ENCODE measurements at places on chromosomes 4 and X. TPM values are rescaled to one million over a fixed set of nuclear protein-coding genes. Genes with fewer than 3 reads are reported as not detected.

DNA sequence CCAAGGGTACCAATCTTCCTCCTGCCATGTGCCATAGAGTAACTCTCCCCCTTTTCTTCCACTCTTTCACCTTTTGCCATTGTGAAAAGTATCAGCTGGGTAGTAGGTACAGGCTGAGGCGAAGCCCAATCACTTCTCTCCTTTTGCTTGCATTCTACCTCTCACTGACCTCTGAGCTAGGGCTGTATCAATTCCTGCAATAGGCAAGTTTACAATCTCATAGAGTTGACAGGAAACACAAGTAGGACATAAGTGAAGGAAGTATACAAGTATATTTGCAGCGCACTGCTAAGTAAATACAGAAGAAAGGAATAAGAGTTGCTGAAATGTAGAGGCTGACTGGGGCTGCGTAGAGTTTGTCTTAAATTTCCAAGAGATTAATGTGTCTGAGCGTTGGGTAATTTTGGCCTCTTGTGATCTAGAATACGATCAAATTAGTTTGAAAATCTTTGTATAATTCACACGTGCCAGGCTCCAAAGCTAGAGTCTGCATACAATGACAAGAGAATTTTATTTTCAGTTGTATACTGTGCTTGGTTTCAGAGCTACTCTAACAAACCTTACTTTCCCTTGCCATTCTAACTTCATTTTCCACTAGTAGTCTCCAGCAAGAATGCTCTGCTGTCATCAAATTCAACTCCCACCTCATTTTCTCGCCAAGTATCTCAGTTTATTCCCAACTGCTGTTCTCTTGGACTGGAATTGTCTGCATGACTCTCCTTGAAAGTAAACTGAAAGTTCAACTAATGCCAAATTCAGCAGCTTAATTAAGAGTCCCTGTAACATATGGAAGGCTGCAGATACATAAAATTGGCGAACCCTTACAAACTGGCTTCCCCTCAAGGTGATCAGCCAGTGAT, 90.3 kb downstream of the ATP11C start:
- DNase-seq: no peak
- no peaks in the 10 kb centered on the region for H3K27me3 ChIP-seq
- no peak overlapping the region for H3K4me3 ChIP-seq
- no peaks in the 10 kb centered on the region for H3K4me1 ChIP-seq
- H3K36me3 ChIP-seq: no peaks in the 10 kb centered on the region

GRCh38 chr4:118765399-118765798, 70.5 kb downstream of the SEC24D start:
- no peak overlapping the region for H3K4me3 ChIP-seq
- H3K4me1 ChIP-seq: peaks cover 9% of the 10 kb centered on the region
- H3K36me3 ChIP-seq: no peaks in the 10 kb centered on the region
- H3K27me3 ChIP-seq: no peaks in the 10 kb centered on the region

DNA sequence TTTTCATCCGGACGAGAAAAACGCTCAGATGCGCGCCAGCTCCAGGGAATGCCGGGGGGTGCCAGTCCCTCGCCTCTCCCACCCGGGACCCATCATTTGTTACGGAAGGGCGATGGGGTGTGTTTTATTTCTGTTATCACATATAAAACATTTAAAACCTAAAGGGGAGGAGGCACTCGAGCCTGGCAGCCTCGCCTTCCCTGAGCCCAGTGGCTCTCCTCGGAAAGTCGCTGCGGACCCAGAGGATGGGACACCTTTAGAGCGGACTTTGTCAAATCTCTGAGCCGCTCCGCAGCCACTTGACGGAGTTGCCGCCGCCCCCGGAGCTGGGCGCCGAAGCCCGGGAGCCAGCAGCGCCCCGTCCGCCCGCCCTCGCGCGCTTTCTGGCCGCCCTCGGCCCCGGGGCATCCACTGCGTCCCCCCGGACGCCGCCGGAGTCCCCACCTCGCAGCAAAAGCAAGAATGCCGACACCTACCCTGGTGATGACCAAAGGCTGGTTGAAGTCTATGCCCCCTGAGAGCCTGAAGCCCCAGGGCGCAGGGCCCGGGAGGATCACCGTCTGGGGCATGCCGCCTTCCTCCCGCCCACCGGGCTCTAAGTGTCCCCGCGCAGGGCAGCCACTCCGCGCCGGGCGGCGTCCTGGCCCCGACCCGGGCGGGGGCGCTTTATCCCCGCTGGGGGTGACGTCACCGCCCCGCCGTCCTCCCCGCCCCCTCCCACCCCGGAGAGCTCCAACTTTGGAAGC, at the start of gene PDLIM3:
Gene PDLIM3 (minus strand): TSS at position 642 of the 746 bp plus-strand sequence. CDS start 73 bp downstream, at position 569.
- H3K36me3 ChIP-seq: no peaks in the 10 kb centered on the region
- peak within 1 kb of the TSS; percentile 59 for H3K4me3 ChIP-seq
- H3K27ac ChIP-seq: no peak within 1 kb of the TSS
- no peaks in the 10 kb centered on the region for H3K27me3 ChIP-seq

GRCh38 chrX:36510736-36511135, 497.4 kb upstream of the FAM47C start:
- no peak overlapping the region for H3K4me3 ChIP-seq
- no peak overlapping the region for H3K27ac ChIP-seq
- H3K27me3 ChIP-seq: no peaks in the 10 kb centered on the region

GRCh38 chrX:74160816-74161215, 143.2 kb upstream of the ZCCHC13 start:
- H3K27me3 ChIP-seq: no peaks in the 10 kb centered on the region
- DNase-seq: no peak
- no peak overlapping the region for H3K27ac ChIP-seq
- no peak overlapping the region for H3K4me3 ChIP-seq
- no peaks in the 10 kb centered on the region for H3K36me3 ChIP-seq
- H3K4me1 ChIP-seq: no peaks in the 10 kb centered on the region

DNA sequence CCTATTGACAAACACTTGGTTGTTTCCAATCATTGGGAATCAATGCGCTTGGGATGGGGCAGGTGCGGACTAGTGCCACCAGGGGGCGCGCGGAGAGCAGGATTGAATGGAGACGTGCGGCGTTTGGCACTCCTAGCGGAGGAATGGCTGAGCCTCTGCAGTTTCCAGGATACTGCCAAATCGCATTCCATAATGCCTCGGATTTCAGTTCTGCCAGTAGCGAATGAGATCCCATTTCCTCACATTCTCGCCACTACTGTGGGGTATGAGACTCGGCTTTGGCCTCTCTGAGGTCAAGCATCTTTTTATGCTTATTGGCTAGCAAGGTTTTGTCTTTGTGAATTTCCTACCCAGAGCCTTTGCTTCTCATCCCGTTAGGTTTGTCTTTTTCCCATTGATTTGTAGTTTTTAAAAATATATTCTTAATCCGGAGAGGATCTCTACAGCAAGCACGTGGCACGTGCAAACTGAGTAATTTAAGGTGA, 28.7 kb downstream of the CLDN34 start:
- peak; percentile 55 for DNase-seq
- no peak overlapping the region for H3K27ac ChIP-seq
- no peaks in the 10 kb centered on the region for H3K27me3 ChIP-seq
- no peaks in the 10 kb centered on the region for H3K36me3 ChIP-seq

The SERTM2 gene
- not detected for total RNA-seq

The RHOH gene
- total RNA-seq: 0.74 TPM

The CFAP99 gene
- 0.42 TPM for total RNA-seq

Data from HCT116 (cell line).